ENCODE measurements at places on chromosomes 13 and 19.
A peak's percentile ranks its signal among the peaks of the same experiment; 100 is the strongest.

DNA sequence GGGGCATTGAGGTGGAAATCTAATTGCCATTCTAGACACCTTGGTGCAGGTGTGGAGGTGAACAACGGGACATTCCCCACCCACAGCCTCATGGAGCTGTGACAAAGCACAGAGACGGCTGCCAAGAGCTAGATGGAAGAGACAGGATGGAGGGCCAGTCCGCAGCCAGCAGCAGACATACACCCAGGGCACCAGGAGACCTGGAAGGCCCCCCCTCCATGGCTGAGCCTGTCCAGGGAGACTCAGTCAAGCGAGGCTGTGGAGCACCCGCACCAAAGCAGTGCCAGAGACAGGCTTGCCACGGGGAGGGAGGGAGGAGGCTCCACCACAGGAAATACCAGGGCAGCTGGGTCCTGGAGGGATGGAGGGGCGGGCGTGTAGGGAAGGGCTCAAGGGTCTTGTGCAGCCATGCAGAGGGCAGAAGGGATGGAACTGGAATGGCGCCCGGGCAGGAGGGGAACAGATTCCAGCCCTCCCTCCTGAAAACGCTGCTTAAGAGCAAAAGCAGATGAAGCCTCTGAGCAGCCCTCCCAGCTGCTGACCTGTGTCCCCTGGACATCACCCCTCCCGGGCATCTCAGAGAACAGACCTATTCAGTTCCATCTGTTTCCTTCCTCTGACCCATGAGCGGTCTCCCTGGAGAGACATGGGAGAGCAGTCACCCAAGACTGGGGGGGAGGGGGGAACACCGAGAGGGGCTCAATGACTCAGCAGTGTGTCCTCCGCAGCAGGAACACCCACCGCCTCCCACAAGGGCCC, 14.4 kb downstream of the EPS15L1 start:
- peaks cover 26% of the 10 kb centered on the region for H3K4me1 ChIP-seq
- H3K27ac ChIP-seq, result peak overlapping the region; percentile 26
- DNase-seq, result no peak
- H3K36me3 ChIP-seq, result no peaks in the 10 kb centered on the region
- no peaks in the 10 kb centered on the region for H3K27me3 ChIP-seq

DNA sequence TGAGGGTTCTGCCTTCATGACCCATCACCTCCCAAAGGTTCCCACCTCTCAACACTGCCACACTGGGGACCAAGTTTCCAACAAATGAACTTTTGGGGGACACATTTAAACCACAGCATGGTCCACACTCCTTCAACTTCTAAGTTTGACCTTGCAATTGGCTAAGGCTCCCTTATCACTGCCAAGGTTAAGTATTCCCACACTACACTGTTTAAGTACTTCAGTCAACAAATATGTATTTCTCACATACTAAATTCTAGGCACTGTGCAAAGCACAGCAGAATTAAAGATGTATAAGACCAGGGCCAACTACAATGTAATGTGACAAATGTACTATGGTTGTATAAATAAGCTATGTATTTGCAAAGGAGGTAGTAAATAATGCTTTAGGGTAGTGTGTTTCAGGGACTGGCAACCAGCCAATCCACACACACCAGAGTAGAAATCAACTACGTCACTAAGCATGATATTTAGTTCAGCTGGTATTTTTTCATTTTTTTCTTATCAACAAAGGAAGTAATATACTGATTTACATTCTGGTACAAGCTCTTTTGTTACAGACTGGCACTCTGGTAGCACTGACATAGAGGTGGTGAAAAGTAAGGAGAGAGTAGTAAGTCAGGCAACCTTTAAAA, 12.2 kb downstream of the NUFIP1 start:
- DNase-seq, result no peak
- H3K27me3 ChIP-seq, result no peaks in the 10 kb centered on the region
- no peak overlapping the region for H3K27ac ChIP-seq
- H3K36me3 ChIP-seq, result peaks cover 44% of the 10 kb centered on the region
- no peak overlapping the region for H3K4me3 ChIP-seq

DNA sequence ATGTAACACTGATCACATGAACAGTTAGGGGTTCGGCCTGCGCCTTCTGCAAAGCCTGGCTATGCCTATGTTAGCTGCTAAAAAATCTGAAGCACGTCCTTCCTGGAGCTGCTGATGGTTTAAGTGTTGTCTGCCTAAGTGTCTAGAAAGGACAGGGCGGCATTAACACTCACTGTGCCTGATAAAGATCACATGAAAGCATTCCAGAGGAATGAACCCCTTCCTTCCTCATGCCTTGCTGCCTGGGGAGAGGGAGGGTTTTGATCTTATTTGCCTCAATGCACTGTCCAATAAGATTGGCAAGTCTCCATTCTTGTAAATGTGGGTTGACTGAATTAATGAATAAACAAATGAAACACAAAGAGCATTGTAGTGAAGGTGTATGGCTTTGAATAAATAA, 5.2 kb downstream of the DOCK9 start:
- H3K4me3 ChIP-seq, result no peak overlapping the region
- H3K27me3 ChIP-seq, result no peaks in the 10 kb centered on the region
- no peaks in the 10 kb centered on the region for H3K36me3 ChIP-seq
- H3K27ac ChIP-seq, result peak overlapping the region; percentile 79
- peaks cover 45% of the 10 kb centered on the region for H3K4me1 ChIP-seq
- DNase-seq, result no peak

DNA sequence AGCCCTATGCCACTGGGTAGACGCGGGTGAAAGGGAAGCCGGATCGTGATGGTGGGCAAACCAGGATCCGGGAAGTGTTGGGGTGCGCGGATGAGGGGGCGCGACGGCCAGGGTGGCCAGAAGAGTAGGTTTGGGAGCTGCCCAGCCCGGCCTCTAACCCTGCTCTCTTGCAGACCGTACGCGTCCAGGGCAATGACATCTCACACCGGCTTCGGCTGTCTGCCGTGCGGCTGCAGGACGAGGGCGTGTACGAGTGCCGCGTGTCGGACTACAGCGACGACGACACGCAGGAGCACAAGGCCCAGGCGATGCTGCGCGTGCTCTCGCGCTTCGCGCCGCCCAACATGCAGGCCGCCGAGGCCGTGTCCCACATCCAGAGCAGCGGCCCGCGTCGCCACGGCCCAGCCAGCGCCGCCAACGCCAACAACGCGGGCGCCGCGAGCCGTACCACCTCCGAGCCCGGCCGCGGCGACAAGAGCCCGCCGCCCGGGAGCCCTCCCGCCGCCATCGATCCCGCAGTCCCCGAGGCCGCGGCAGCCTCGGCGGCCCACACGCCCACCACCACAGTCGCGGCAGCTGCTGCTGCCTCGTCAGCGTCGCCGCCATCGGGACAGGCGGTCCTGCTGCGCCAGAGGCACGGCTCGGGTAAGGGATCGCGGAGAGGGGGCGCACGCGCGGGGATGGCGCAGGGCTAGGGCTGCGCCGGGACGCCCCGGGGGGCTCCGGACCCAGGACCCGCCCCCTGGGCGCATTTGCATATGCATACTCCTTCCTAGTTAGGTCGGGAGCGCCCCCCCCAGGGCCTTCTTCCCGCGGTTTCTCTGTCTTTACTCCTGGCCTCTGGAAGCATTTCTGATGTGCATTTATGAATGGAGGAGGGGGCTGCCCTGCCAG, 4.1 kb downstream of the VSTM2B start:
- H3K4me3 ChIP-seq, result no peak overlapping the region
- H3K27ac ChIP-seq, result no peak overlapping the region
- peaks cover 64% of the 10 kb centered on the region for H3K27me3 ChIP-seq
- no peaks in the 10 kb centered on the region for H3K36me3 ChIP-seq

DNA sequence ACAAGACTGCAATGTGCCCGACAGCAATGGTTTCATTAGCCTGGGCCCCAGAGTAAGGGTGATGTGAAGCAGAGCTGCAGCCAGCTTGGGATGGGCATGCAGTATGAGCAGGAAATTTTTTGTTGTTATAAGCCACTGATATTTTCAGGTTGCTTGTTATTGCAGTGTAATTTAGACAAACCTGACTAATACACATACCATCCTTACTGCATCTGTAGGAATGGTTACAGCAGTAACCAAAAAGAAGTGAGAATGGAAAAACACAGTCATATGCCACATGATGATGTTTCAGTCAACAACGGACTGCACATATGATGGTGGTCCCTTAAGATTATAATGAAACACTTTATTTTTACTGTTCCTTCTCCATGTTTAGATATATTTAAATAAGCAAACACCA, 8.6 kb upstream of the POMP start:
- no peaks in the 10 kb centered on the region for H3K27me3 ChIP-seq
- H3K4me3 ChIP-seq, result no peak overlapping the region
- peaks cover 5% of the 10 kb centered on the region for H3K4me1 ChIP-seq
- no peak overlapping the region for H3K27ac ChIP-seq
- no peaks in the 10 kb centered on the region for H3K36me3 ChIP-seq

GRCh38 chr13:111505175-111505777, 184.8 kb downstream of the TEX29 start:
- no peaks in the 10 kb centered on the region for H3K4me1 ChIP-seq
- no peak overlapping the region for H3K27ac ChIP-seq
- no peak overlapping the region for H3K4me3 ChIP-seq

- no peak overlapping the region for H3K27ac ChIP-seq
- H3K27me3 ChIP-seq, result no peaks in the 10 kb centered on the region
- DNase-seq, result no peak
Measured at GRCh38 chr19:1933244-1933643, 7.7 kb upstream of the CSNK1G2 start.

- H3K4me1 ChIP-seq, result peaks cover 20% of the 10 kb centered on the region
- no peak for DNase-seq
- peak overlapping the region; percentile 98 for H3K27ac ChIP-seq
- H3K4me3 ChIP-seq, result peak overlapping the region; percentile 63
- H3K36me3 ChIP-seq, result no peaks in the 10 kb centered on the region
- no peaks in the 10 kb centered on the region for H3K27me3 ChIP-seq
Measured at GRCh38 chr19:40776932-40777644, 959 bp upstream of the RAB4B start.

GRCh38 chr13:95122063-95122462, 179.2 kb downstream of the ABCC4 start:
- H3K36me3 ChIP-seq, result no peaks in the 10 kb centered on the region
- no peaks in the 10 kb centered on the region for H3K27me3 ChIP-seq
- H3K4me3 ChIP-seq, result no peak overlapping the region
- H3K27ac ChIP-seq, result no peak overlapping the region
- no peak for DNase-seq

DNA sequence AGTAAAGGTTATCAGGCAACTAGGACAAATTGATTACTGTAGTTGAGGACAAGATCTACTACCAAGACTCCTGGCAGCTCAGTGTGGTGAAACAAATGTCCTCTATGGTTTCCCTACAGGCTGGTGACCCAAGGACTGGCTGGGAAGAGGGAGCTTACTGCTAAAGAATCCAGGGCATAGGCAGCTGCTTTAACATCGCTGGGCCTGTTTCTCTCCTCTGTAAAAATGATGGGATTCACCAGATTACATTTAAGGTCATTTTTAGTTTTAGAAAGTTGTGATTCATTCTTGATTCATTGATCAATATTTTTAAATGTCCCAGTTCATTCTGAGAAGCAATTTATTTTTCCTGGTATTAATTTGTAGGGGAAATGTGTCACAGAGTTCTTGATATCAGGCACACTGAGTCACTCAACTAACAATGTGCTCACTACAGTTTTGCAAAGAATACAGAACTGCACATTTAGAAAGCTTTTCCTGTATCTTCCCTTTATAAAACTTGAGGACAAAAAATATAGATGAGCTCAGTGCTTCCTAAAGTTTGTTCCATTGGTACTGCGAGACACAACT, 19.6 kb upstream of the FAM124A start:
- H3K36me3 ChIP-seq, result no peaks in the 10 kb centered on the region
- no peak overlapping the region for H3K4me3 ChIP-seq
- no peaks in the 10 kb centered on the region for H3K27me3 ChIP-seq
- no peaks in the 10 kb centered on the region for H3K4me1 ChIP-seq
- H3K27ac ChIP-seq, result no peak overlapping the region

GRCh38 chr19:18339723-18340122, 675 bp upstream of the PGPEP1 start:
- H3K27me3 ChIP-seq, result no peaks in the 10 kb centered on the region
- DNase-seq, result no peak
- peaks cover 13% of the 10 kb centered on the region for H3K4me1 ChIP-seq

GRCh38 chr19:35872180-35872579, 3.8 kb downstream of the APLP1 start:
- DNase-seq, result no peak
- no peaks in the 10 kb centered on the region for H3K36me3 ChIP-seq
- H3K27ac ChIP-seq, result no peak overlapping the region
- peaks cover 16% of the 10 kb centered on the region for H3K4me1 ChIP-seq

- peak; percentile 86 for DNase-seq
- H3K36me3 ChIP-seq, result no peaks in the 10 kb centered on the region
- peak overlapping the region; percentile 89 for H3K27ac ChIP-seq
- peaks cover 13% of the 10 kb centered on the region for H3K4me1 ChIP-seq
- no peaks in the 10 kb centered on the region for H3K27me3 ChIP-seq
- H3K4me3 ChIP-seq, result peak overlapping the region; percentile 76
Measured at GRCh38 chr13:71864094-71864985, 2.7 kb downstream of the DACH1 start.

- peaks cover 65% of the 10 kb centered on the region for H3K36me3 ChIP-seq
- no peaks in the 10 kb centered on the region for H3K27me3 ChIP-seq
- peaks cover 8% of the 10 kb centered on the region for H3K4me1 ChIP-seq
- peak overlapping the region; percentile 42 for H3K27ac ChIP-seq
- H3K4me3 ChIP-seq, result no peak overlapping the region
- no peak for DNase-seq
Measured at GRCh38 chr19:45613926-45614725, 12.1 kb upstream of the GPR4 start.

- no peak overlapping the region for H3K4me3 ChIP-seq
- H3K27ac ChIP-seq, result no peak overlapping the region
- H3K4me1 ChIP-seq, result no peaks in the 10 kb centered on the region
Measured at GRCh38 chr19:33441277-33441699, 67.8 kb downstream of the CEBPG start.

- no peaks in the 10 kb centered on the region for H3K4me1 ChIP-seq
- H3K36me3 ChIP-seq, result no peaks in the 10 kb centered on the region
- no peak overlapping the region for H3K4me3 ChIP-seq
- H3K27me3 ChIP-seq, result no peaks in the 10 kb centered on the region
- H3K27ac ChIP-seq, result no peak overlapping the region
Measured at GRCh38 chr19:30790056-30790680, 418.0 kb downstream of the ZNF536 start.

- no peak for DNase-seq
- H3K4me1 ChIP-seq, result no peaks in the 10 kb centered on the region
- no peaks in the 10 kb centered on the region for H3K36me3 ChIP-seq
Measured at GRCh38 chr13:39913928-39914327, 258.5 kb downstream of the COG6 start.

DNA sequence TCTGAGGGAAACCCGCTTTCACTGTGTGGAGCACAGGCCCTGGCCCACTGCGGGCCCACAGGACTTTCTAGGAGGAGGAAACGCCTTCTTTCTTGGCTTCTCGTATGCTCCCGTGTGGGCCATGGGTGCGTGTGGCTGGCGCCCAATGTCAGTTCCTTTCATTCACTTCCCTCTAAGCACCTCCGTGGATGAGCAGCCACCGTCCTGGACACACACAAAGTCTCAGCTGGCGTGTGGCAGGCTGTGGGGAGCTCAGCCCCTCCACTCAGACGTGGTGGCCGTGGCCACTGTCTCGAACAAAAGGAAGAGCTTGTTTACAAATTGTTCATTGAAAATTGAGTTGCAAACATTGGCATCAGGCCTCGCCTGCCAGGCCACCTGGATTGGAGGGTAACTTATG, 240.0 kb upstream of the SGCG start:
- H3K4me3 ChIP-seq, result no peak overlapping the region
- H3K27ac ChIP-seq, result no peak overlapping the region
